CD14-positive monocyte (primary cell): ENCODE measurements at places on chromosomes 5 and 9.
A peak's percentile ranks its signal among the peaks of the same experiment; 100 is the strongest.

DNA sequence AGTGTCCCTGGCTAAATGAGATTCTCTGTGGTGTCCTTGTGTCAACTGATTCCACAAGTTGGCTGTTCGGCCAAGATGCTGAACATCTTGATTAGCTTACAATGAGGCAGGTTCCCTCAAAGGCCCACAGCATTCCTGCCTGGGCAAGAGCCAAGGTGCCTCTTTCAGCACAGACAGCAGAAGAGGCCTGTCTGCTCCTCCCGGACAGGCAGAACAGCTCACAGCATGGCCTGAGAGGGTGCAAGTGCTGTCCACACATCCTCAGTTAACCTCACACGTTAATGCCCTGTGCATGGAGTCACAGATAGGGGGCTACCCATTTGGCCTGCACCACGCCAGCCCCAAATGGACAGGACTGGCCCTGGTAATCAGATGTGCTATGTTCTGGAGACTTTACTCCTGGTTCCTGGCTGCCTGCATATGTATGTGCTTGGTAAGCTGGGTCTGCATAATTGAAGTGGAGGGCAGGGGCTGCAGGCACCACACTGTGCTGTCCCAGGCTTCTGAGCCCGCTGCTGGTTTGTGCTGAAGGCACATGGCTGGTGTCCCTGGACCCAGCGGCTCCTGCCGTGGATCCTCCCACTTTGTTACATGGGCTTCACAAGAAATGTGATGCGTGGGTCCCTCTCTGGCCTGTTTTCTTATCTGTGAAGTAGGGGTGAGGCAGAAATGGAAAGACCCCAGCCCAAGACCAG lies 8.9 kb downstream of the CSF2 start:
- DNase-seq = no peak
- H3K4me1 ChIP-seq = no peaks in the 10 kb centered on the region
- H3K27me3 ChIP-seq = no peaks in the 10 kb centered on the region
- no peaks in the 10 kb centered on the region for H3K36me3 ChIP-seq
- H3K4me3 ChIP-seq = no peak overlapping the region

GRCh38 chr9:90724112-90724511 lies 77.5 kb upstream of the SYK start:
- no peak for DNase-seq
- H3K4me1 ChIP-seq = no peaks in the 10 kb centered on the region
- no peaks in the 10 kb centered on the region for H3K36me3 ChIP-seq
- no peak overlapping the region for H3K27ac ChIP-seq

DNA sequence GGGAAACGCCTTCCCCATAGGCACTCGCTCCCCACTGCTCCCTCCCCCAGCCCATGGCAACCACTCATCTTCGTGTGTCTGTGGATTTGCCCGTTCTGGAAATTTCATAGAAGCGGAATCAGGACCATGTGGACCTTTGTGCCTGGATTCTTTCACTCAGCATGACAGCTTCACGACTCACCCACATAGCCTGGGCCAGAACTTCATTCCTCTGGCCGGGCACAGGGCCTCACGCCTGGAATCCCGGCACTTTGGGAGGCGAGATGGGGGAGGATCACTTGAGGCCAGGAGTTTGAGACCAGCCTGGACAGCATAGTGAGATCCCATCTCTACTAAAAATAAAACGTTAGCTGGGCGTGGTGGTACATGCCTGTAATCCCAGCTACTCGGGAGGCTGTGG lies 12.1 kb upstream of the DIPK1B start:
- no peak overlapping the region for H3K4me3 ChIP-seq
- H3K36me3 ChIP-seq = no peaks in the 10 kb centered on the region
- peaks cover 72% of the 10 kb centered on the region for H3K4me1 ChIP-seq
- peaks cover 2% of the 10 kb centered on the region for H3K27me3 ChIP-seq
- peak overlapping the region; percentile 86 for H3K27ac ChIP-seq

DNA sequence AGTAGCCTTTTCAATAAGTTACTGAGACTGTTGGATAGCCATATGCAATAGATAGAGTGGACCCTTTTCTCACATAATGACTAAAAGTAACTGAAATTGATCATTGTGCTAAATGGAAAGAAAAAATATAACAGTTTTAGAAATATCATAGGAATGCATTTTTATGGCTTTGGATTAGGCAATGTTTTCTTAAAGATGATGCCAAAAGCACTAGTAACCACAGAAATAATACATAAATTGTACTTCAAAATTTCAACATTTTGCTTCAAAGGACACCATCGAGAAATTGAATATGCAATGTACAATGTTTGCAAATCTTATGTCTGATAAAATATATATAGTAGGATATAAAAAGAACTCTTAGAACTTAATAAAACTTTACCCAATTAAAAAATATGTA lies 1267.5 kb upstream of the CDH9 start:
- no peaks in the 10 kb centered on the region for H3K4me1 ChIP-seq
- H3K27me3 ChIP-seq = no peaks in the 10 kb centered on the region
- no peak overlapping the region for H3K27ac ChIP-seq
- H3K4me3 ChIP-seq = no peak overlapping the region
- DNase-seq = no peak

DNA sequence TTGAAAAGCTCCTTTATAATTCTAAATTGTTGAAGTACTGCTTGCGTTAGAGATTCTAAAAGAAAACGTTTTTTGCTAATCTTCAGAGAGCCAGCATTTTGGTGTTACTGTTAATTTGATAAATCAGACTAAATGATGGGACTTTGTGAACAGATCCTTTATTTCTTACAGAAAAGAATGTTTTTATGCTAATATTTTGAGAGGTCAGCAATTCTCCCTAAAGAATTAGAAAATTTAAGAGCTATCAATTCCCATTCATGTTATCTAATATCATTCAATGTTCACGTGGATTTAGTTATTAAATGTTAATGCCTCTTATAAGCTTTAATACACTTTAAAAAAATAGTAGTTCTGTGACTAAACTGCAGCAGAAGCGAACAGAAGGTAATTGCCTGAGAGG lies 2.4 kb downstream of the AGGF1 start:
- DNase-seq = no peak
- H3K27ac ChIP-seq = no peak overlapping the region
- H3K36me3 ChIP-seq = peaks cover 30% of the 10 kb centered on the region
- peaks cover 19% of the 10 kb centered on the region for H3K4me1 ChIP-seq
- H3K27me3 ChIP-seq = no peaks in the 10 kb centered on the region

- DNase-seq = peak; percentile 38
- H3K27ac ChIP-seq = peak overlapping the region; percentile 98
- no peaks in the 10 kb centered on the region for H3K27me3 ChIP-seq
Observed at GRCh38 chr5:52799358-52799982, 11.8 kb downstream of the ITGA1 start.

GRCh38 chr9:9817176-9817575 lies 795.6 kb downstream of the PTPRD start:
- no peak for DNase-seq
- H3K36me3 ChIP-seq = no peaks in the 10 kb centered on the region
- no peaks in the 10 kb centered on the region for H3K4me1 ChIP-seq
- no peak overlapping the region for H3K27ac ChIP-seq

DNA sequence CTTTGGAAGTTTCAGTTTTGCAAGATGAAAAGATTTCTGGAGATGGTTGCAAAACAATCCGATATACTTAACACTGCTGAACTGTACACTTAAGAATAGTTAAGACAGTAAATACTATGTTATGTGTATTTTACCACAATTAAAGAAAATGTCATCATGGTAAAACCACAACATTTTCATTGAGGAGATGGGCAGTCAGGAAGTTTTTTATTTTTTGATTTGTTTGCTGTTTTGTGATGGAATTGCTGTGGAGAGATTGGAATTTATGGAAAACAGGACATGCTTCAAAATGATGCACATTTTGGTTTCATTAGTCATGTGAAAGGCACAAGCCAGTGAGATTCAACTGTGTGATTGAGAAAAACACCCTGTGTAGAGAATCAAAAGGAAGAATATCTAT lies 90.5 kb upstream of the AGXT2 start:
- no peak overlapping the region for H3K27ac ChIP-seq
- no peaks in the 10 kb centered on the region for H3K27me3 ChIP-seq
- no peak for DNase-seq
